ENCODE measurements at places on chromosomes 3 and 15.

GRCh38 chr3:161540594-161540993 is 44.0 kb downstream of the OTOL1 start:
- no peak for DNase-seq

GRCh38 chr15:100241572-100242482 is 99.9 kb downstream of the ADAMTS17 start:
- no peak for DNase-seq

- no peak for DNase-seq
Observed at GRCh38 chr3:39712413-39713048, 96.9 kb upstream of the MYRIP start.

DNA sequence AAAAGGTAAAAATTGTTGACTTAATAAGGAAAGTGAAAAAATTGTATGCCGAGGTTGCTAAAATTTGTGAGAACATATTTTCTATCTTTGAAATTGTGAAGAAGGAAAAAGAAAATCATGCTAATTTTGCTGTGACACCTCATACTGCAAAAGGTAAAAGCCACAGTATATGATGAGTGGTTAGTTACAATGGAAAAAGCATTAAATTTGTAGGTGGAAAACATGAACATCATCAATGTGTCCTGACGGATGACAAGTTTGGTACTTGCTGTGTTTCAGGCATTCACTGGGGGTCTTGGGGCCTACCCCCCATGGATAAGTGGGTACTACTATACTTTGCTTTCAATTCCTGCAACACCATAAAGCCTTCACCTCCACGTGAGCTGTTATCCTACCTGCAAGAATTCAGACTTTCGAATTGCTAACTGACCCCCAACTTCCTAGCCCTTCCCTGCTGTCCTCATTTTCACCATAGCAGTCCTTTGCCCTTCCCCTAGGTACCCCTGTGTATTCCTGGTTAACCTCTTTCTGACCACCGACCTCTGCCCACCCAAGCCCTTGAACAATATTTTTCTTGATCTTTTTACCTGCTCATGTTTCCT is 62.4 kb downstream of the RAB7A start:
- no peak for DNase-seq

- DNase-seq, result no peak
Observed at GRCh38 chr15:58003810-58004209, 61.7 kb downstream of the ALDH1A2 start.

GRCh38 chr15:101570241-101570640 is 80.7 kb upstream of the PCSK6 start:
- DNase-seq, result no peak

DNA sequence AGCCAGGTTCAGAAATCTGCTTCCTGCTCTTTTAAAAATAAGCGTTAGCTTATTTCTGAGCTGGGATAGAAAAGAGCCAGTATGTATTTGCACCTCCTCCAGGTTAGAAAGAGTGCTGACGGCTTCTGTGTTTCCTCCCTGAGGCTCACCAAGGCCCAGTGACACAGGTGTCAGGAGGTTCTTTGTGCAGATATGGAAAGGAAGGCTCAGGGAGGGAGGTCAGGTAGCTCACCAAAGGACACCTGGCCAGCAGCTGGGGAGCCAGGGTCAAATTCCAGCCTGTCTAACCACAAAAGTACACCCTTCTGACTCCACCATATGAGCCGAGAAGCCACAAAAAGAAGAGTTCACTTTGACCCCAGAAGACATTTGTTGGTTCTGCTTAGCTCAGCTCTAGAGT is 201.0 kb upstream of the WNT5A start:
- no peak for DNase-seq

GRCh38 chr3:160980740-160981139 is 124.4 kb downstream of the B3GALNT1 start:
- no peak for DNase-seq

Data from stimulated activated CD8-positive, alpha-beta memory T cell treated with anti-CD3 and anti-CD28 coated beads, Interleukin-7, amount 100 ng/mL, for 1 hour (primary cell).